ENCODE measurements at places on chromosomes 2 and 18.

GRCh38 chr18:74040459-74041332 is 106.9 kb downstream of the FBXO15 start:
- DNase-seq = peak; percentile 61

DNA sequence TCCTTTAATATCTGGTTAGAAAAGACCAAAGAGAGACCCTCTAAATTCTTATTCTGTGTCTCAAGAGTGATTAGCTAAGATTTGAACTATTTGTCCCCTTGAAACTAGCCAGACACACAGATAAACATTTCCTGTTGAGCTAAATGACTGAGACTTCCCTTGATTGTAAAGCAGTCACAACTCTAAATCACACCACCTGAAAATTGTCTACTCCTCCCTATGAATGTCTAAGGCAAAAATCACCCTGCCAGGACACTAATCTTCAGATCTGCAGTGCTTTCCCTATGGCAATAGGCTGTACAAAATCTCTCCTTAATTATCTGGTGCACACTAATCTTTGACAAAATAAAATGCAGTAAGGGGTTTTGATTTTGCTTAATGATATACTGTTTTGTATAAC is 200.5 kb upstream of the GULP1 start:
- DNase-seq = no peak

DNA sequence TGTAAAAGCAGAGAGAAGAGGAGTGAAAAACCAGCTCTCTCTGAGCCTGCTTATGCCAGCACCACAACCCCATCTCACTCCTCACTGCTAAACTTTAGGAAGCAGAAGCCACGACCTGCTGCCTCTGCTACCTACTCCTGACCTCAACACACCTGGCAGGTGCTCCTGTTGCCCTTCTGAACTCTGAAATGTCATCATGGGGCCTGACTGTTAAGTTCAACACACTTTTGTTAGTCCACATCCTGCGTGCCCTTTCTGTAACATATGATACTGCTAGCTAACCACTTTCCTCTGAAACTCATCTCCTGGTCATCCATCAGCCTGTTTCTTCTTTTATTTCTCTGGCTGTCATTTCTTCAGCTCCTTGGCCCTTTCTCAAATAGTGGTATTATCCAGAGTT is 118.1 kb downstream of the EPB41L3 start:
- DNase-seq = no peak

DNA sequence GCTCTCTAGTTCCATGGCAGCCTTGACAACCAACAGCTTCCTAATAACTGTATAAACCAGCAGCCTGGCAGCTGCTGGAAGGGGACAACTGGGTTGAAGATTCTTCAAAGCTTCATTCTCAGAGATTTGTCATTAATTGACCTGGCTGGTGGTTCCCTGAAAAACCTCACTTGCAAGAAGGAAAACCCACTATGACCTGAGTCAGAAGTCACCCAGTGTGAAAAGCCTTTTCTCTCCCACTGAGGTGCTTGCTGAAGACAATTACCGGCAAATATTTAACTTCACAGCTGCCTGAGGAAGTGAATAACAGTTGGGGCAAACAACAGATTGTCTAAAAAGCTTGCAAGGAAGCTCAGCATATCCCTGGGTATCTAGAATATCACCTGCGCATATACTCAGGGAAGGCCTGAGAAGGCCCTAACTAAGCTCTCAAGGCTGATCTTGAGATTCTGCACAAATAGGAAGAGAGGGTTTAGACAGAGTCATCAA is 49.9 kb downstream of the CRACDL start:
- DNase-seq = no peak

DNA sequence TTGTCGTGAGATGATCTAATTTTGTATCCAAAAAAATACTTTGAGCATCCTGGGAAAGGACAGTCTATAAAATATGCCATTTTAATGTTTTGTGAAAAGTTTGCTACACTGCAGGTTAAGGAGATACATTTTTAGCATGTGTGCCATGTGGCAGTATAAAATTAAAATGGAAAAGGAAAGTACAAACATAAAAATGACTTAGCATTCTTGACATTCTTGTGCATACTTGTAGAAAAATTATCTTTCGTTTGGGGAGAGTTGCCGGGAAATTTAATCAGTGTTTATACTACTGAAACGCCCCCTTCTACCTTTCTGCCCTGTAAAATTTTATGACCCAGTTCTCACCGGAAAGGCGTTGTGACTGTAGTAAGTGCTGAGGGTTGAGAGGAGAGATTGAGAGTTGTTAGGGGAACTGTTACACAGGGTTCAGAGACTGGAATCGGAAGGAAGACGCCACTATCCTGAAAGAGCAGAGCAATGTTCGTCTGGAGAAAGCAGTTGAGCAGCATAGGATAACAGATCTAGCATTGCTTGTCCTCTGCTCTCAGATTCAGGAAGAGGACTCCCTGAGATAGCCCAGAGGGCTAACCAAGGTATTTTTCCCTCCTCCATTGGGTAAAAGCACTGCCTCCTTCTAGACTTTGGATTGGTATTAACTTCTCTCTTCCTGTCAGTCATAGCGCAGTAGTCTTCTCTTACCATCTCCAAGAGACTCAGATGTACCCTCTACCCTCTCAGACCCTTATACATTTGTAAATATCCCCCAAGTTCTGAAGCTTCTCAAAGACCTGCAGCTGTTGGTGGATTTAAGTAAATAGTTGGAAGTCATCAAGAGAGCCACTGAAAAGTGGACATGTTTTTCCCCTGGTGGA is 2.7 kb downstream of the CDH20 start:
- no peak for DNase-seq

- no peak for DNase-seq
Observed at GRCh38 chr2:152573168-152573567, 144.1 kb downstream of the PRPF40A start.

GRCh38 chr2:54040250-54040649 is 69.5 kb upstream of the PSME4 start:
- DNase-seq = no peak

- DNase-seq = no peak
Observed at GRCh38 chr18:72233106-72233505, 311.0 kb downstream of the CBLN2 start.

- DNase-seq = no peak
Observed at GRCh38 chr2:25692737-25693445, 19.5 kb upstream of the DTNB start.

DNA sequence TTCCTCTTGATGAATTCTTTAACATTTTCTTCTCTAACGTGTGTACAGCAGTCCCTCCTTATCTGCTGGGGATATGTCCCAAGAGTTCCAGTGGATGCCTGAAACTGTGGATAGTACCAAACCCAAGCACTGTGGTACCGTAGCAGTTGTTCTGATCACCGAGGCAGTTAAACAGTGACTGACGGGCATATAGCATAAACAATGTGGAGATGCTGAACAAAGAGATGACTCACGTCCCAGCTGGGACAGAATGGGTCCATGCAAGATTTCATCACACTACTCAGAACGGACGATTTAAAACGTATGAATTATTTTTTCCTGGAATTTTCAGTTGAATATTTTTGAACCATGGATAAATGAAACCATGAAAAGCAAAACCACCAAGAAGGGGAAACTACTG is 54.5 kb upstream of the SPAG16 start:
- DNase-seq = no peak

DNA sequence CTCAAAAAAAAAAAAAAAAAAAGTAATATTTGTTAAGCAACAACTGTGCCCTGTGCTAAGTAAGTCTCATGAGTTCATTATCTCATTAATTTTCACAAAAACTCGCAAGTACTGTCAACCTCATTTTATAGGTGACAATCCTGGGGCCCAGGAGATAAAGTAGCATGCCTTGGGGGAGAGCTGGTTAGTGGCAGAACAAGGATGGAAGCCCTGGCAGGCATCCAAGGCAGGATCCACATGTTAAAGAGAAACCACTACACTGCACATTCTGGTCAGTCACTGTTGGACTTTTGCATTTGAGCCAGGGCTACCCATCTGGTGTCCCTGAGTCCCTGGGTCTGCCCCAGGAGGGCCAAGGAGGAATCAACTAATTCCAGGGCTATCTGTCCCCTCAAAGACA is 54.6 kb downstream of the ZFP36L2 start:
- DNase-seq = no peak

GRCh38 chr2:160632084-160632975 is 138.7 kb upstream of the RBMS1 start:
- DNase-seq = no peak

DNA sequence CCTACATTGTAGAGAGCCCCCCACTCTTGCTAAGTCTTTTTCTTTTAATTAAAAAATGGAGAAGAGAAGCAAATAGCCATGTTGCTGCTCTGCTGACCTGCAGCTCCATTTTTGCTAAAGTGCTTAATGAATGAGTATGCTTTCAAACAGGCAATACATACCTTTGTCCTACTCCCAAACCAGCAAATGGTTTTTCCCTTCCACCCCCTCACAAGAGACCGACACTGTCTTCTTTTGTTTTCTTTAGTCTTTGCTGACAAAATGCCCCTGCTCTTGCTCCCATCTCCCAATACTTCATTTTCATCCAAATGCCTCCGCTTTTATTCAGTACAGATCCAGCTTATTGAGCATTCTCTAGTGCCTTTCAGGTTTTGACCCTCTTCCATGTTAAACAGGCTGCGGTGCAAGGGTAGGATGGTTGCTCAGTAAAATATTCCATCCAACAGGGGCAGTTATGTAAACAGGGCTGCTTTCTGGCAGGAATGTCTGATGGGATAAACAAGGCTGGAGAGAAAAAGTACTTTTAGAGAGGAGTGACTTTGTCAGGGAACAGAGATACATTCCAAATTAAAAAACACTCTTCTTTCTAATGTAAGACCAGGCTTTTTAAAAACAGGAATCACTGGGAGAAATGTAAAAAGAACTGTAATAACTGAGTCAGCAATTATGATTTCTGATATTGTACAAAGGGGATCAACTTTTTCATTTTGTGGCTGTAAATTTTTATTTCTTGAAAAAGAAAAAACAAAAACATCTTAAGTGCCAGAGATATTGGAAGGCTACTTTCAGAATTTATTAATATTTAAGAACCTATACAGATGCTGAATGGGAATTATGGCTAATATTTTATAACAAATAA is 136.8 kb downstream of the MEP1B start:
- DNase-seq = no peak

- DNase-seq = no peak
Observed at GRCh38 chr2:11778416-11778815, 32.0 kb downstream of the LPIN1 start.

DNA sequence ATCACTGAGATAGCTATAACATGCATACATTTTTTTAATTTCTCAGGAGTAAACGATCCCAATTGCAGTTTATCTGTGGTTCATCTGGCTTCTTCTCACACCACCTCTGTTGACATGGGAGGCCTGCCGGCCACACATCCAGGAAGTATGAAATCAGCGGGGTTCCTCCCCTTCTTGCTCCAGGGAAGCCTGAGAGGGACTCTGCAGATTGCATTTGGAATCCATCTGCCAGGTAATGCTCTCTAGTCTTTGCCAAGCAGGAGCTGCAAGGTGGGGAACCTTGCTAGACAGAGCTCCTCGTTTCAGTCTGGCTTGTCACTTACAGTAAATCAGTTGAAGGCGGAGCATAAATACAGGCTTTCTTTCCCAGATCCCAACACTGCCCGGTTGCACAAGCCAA is 49.9 kb downstream of the SOX11 start:
- no peak for DNase-seq

DNA sequence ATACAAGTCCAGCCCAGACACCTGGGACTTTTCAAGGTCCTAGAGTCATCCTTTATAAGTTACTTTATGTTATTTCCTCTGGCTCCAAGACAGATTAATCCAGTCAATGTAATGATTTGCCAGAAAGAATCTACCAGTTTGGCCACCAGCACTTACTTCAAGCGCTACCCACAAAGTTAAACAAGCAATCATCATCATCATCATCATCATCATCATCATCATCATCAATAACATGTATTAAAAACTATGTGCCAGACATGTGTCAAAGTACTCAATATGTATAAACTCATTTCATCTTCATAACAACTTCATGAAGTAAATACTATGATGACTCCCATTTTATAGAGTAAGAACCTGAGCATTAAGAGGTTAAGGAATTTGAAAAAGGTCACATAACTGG is 64.3 kb downstream of the LRP2 start:
- DNase-seq = no peak

DNA sequence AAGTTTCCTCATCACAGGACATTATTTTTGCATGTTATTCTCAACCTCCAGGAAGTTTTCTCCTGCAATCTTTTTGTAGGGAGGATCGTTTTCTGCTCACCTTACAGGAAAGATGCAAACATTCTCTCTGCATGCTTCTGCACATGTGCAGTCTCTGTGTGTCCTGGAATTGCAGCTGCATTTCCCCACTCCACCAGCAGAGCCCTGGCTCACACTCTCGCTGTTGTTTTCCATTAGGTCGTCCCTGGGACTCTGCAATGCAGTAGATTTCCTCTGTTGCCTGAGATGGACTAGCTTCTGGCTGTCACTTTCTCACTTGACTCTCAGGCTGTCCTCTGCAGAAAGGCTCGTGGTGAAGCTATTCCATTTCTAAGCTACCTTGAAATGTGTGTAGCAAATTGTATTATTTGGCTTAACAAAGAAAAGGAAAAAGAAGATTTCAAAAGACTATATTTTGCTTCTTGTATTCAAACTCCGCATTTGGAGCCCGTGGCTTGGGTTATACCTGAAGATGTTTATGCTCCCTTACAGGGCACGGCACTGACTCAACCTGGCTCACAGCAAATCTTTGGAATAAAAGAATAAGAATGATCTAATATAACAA is 346.7 kb downstream of the RAD51AP2 start:
- DNase-seq = no peak

DNA sequence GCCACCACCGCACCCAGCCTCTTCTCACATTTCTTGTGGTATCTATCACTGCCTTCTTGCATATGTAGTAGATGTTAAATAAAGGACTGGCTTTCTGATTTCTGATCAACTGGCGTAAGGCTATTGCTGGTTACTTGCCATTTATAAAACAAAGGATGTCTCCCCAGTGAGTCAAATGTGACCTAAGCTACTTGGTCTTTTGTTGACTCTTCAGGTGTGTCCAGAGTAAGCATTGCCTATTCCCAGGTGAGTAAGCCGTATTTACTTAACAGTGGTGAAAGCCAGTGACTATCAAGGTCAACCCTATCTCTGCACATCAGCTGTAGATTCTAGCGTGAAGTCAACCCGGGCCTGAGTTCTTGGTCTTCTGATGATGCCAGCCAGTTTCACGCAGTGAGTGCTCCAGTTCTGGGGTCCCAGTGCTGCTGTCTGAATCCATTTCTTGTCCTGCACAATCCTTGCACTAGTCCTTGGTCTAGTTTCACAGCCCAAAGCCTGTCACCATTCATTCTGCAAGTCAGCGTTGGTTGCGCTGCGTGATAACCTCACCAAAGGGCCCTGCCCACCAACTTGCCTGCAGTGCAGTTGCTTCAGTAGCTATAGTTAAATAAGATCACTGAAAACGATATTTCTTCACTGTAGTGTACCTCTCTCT is 120.2 kb downstream of the GBX2 start:
- no peak for DNase-seq

DNA sequence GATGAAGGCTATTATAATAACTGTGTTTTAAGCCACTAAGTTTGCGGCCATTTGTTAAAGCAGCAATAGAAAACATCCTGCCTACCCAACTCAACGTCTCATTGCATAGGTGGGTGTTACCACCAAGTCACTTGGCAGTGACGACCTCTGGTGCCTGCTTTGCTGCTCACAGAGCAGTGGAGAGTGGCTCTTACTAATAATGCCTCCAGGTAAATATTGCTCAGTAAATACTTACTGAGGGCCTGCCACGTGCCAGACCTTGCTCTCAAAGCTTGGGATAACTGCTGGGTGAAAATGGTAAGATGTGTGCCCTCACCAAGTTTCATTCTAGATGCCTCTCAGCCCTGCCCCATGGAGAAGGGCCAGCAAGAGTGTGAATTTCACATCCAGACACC is 27.7 kb downstream of the ITGA6 start:
- no peak for DNase-seq

All from activated CD8-positive, alpha-beta memory T cell treated with anti-CD3 and anti-CD28 coated beads, Interleukin-2, amount 50 U/mL, for 4 hours (primary cell).